NCI-H2171 (cell line): ENCODE measurements at places on chromosomes 5 and 9.

DNA sequence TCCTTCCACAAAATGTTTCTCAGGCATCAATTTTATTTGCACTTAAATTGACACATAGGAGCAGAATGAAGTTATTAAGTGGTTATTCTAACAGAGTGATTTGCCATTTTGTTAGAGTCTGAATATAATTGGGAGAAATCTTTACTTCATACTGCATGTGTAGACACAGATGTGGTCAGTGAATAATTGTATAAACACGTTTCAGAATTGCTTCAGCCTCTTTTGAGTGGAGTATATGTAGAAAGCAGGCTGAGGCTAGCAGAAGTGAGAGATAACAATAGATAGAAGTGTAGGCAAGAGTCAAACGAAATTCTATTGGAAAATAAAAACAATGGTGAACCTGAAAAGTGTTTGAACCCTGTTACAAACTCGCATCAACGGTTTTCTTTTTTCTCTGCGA is 270.7 kb downstream of the TMEM167A start:
- no peak for DNase-seq

DNA sequence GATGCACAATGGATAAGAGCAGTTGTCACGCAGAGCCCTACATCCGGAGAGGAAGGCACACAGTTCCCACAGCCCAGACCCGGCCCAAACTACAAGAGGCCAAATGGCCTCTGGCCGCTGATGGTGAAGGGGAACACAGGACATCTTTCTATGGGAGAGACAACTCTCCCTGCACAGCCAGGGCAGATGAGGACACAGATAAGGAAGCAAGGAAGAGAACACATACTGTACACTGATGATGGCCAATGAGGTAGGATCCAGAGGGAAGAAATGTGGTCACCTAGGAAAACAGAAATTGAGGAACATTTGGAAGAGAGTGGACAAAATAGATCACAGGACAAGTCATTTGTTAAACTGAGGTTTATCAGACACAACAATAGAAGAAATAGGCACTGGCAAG is 28.4 kb upstream of the SMIM32 start:
- no peak for DNase-seq

DNA sequence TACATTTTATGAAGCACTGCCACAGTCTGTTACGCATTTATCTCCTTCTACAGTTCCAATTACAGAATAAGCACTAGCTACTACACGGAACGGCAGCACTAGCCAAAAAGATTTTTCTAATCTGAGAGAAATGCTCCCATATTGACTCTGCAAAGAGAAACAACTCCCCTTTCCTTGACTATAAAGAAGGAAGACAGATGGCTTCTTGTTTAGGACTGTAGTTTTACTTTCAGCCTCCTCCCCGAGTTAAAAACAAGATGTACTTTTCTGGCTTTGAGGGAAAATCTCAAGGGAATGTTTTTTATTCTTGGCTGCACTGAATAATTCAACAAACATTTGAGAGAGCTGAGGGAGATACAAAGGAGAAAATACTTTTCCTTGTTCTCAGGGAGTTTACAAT is 1.9 kb upstream of the SLC44A1 start:
- no peak for DNase-seq

GRCh38 chr9:97510797-97511654 is 9.6 kb downstream of the TMOD1 start:
- no peak for DNase-seq

GRCh38 chr9:99075246-99075912 is 29.5 kb upstream of the TGFBR1 start:
- DNase-seq, result no peak

GRCh38 chr9:123456011-123456410 is 100.0 kb downstream of the CRB2 start:
- DNase-seq, result no peak

- DNase-seq, result no peak
Measured at GRCh38 chr5:136067422-136067821, 38.6 kb downstream of the TGFBI start.

- no peak for DNase-seq
Measured at GRCh38 chr5:30698217-30698616, 495.3 kb upstream of the CDH6 start.

GRCh38 chr5:59660737-59661136 is 232.8 kb downstream of the PDE4D start:
- no peak for DNase-seq

GRCh38 chr9:97571664-97572063 is 61.5 kb downstream of the TSTD2 start:
- DNase-seq, result no peak

DNA sequence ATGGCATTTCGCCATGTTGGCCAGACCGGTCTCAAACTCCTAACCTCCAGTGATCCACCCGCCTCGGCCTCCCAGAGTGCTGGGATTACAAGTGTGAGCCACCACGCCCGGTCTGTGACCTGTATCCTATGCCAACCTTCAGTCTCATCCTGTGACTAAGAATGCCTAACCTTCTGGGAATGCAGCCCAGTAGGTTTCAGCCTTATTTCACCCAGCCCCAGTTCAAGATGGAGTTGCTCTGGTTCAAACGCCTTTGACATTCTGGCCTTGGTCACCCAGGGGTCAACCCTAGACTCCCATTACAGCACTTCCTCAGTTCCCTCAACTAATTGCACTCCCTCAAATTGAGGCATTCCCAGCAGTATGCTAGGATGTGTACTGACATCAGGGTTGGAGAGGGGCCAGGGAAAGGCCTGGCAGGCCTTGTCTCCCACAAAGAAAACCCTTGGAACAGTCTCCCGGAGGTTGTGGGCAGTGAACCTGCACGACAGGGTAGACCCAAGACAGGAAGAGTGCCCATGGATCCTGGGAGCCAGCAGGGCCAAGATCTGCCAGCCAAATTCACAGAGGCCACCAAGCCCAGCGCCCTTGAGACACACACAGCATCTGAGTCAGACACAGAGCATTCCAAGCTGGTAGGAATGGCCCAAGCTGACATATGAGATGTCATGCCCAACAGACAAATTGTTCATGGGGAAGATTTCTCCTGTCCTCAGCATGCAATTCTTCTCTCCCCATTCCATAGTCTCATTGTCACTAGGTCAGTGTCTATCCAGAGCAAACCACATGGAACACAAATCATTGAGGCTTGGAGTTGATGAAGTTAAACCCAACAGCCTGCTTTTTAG is 24.9 kb upstream of the SMU1 start:
- no peak for DNase-seq

GRCh38 chr5:14181299-14181968 is 38.3 kb downstream of the TRIO start:
- no peak for DNase-seq

DNA sequence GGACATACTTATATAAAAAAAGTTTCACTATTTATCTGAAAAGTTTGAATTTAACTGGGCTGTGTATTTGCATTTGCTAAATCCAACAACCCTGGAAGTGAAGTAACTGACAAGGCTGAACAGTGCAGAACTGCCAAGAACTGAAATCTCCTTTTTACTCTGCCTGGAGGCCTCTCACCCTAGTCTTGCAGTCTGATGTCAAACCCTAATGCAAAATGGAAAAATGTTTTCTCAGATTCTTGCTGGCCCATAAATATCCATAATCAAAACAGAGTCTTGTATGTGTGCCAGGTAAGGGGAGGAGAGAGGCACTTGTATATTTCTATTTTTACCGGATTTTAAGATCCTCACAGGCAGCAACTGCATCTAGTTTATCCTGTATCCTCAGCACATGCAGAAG is 432.7 kb upstream of the KLF4 start:
- no peak for DNase-seq

DNA sequence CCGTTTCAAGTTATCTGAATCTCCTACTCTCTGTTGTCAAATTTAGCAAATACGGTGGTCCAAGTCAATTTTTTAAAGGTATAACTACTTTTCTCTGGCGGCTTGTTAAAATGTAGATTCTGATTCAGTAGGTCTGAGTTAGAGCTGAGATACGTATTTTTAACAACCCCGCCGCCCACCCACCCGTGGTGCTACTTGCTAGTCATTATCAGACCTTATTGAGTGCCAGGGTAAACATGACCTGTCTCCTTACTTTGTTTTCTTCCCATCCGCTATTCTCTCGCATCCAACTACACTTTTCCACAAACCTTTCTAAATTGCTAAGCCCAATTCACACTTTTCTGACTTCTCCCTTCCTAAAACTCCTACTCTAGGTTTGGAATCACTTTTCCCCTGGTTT is 694 bp upstream of the PLAA start:
- DNase-seq, result no peak

DNA sequence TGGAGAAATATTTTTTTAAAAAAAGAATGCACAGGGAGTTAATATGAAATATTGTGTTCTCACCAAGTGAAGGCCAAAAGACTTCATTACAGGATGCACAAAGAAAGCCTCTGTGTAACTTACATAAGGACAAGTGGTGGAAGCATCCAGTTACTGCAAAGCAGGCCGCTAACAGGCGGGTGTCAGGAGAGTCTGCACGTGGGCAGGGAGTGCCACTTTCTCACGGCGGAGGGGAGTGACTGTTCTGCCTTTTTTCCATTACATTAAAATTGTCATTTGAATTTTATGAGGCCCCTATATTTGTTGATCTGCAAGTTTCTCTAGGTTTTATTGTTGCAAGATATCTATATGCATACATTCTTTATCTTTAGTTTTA is 28.1 kb upstream of the SPATA31E1 start:
- DNase-seq, result peak; percentile 51

GRCh38 chr5:76787237-76787636 is 31.6 kb upstream of the F2RL1 start:
- no peak for DNase-seq

GRCh38 chr5:157546456-157547100 is 29.0 kb downstream of the ADAM19 start:
- DNase-seq, result no peak

- peak; percentile 6 for DNase-seq
Measured at GRCh38 chr9:37566716-37567115, 9.5 kb downstream of the FBXO10 start.

GRCh38 chr9:7368410-7369292 is 430.9 kb downstream of the DMAC1 start:
- DNase-seq, result no peak

DNA sequence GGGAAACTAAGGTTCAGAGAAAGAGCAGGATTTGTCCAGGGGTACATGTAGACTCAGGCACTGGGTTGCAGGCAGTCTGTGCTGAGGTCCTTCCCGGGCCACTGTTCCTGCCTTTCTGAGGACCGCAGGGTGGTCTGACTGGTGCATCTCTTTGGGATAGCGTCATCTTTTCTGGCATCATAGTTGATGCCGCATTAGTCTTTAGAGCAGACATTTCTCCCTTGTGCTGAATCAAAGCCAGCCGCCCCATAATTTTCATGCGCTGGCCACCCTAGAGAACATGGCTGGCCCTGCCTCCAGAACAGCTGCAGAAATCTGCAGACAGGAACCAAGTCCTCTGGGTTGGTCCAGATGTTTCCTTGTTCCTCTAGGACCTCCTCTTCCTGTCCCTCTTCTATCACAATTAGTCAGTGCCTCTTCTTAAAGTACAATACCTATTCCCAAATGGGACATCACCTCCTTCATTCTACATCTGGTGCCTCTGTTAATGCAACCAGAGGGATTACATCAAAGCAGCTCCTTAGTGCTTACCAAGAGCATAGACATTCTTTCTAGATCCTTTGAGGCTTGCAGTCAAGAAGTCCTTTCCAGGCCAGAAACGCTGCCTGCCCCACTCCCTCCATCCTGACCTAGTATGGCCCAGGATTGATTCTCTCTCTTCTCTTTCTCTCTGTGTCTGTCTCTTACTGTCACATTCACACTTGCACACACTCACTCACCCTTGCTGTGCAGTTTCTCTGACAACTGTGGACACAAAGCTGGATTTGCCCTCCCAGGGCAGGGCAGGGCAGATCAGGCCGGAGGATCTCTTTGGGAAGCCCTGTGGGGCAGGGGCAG is 42.0 kb upstream of the ORM1 start:
- no peak for DNase-seq

DNA sequence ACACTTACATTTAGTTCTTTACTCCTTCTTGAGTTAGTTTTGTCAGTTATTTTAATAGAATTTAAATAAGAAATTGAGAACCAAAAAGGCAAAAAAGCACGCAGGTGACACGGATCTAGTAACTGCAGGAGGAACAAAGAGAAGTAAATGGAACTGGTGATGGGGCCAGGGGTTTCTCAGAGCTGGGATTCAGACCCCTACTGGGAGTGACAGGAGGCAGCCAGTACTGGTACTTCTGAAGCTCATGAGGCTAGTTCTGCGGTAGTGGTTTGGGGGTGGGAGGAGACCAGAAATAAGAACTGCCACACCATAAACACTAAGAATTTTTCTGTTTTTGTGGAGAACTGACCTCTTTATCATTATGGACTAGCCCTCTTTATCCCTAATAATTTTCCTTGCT is 48.2 kb downstream of the OXCT1 start:
- DNase-seq, result no peak

GRCh38 chr5:178404987-178405386 is 172.4 kb upstream of the PHYKPL start:
- peak; percentile 24 for DNase-seq

- DNase-seq, result no peak
Measured at GRCh38 chr9:76646249-76646648, 118.0 kb upstream of the PCA3 start.

DNA sequence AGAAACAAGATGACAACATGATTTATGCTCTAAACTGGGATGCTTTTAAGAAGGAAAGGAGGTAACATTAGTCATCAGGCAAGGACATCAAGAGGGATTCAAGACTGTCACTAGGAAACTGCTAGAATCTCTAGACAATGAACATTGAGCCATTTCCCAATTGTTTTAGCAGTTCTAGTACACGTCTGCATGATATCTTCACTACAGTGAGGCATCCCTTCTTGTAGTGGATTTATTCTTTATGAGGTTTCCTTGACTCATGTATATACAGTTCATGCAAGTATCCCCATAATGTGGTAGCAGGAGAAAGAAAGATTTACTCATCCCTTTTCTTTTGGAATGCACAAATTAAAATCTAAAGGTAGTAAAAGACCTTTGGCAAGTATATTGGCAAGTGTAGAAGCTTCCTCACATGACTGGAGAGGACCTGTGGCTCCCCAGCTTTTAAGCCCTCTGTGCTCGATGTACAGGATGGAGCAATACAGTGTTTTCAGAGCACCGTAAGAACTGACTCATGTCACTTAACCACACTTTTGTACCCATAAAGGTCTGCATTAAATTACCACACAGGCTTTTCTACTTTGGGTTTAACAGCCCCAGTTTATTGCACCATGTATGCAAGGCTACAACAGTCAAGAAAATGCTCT is 335.9 kb downstream of the SEMA5A start:
- no peak for DNase-seq

- DNase-seq, result no peak
Measured at GRCh38 chr9:137575364-137575715, 3.4 kb downstream of the DPH7 start.

GRCh38 chr9:110170357-110171257 is 37.4 kb downstream of the C9orf152 start:
- no peak for DNase-seq
